ENCODE measurements at places on chromosomes 7 and 10.

- DNase-seq = no peak
Observed at GRCh38 chr7:79912213-79912633, 222.4 kb upstream of the GNAI1 start.

DNA sequence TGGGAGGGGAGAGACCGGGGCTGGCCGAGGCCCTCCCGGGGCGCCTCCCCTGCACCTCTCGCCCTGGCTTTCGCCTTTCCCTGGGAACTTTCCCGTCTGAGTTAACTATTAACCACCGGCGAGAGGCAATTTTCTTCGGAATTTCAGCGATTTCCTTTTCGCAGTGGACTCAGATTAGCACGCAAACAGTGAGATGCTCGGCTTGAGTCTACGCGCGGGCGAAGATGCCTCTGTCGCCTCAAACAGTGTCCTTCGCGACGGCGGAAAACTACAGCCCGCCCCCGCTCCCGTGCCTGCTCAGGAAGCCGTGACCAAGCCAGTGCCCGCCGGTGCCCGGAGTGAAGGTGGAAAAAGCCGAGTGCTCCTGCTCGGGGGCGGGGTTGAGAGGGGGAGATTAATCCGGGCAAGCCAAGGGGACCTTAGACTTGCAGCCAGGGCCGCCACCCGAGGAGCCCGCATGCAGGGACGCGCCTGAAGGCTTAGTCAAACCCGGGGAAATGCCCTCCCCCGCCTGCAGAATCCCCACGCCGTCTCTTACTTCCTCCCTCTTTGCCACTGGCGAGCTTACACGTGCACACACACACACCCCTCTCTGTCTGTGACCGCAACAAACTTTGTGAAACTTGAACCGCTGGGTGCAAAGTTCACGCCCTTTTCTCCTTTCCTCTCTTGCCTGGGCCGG is 14.5 kb upstream of the PAX2 start:
- DNase-seq = no peak

- no peak for DNase-seq
Observed at GRCh38 chr7:116235380-116235779, 25.0 kb downstream of the TES start.

DNA sequence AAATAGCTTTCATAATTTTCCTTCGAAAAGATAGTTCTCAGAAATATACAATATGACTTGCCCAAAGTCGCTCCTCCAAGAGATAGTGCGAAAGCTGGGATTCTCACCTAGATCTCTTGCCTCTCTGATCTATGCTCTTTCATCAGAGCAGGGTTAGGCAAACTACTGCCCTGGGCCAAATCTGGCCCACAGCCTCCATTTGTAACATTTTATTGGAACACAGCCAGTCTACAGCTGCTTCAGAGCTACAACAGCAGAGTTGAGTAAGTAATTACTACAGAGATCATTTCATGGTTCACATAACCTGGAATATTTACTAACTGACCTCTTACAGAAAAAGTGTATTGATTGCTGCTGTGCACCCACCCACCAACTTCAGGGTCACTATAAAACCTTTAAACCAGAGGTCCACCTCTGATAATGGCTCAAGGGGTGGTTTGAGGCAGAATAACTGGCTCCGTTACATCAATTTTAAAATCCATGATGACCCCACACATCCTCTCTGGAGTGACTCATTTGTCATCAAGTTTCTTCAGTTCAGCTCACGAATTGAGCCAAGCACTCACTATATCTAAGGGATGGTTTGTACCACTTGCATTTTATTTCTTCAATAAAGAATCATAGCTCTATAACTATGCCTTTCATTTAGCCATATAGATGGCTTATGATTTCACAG is 1019.0 kb downstream of the XPNPEP1 start:
- no peak for DNase-seq

DNA sequence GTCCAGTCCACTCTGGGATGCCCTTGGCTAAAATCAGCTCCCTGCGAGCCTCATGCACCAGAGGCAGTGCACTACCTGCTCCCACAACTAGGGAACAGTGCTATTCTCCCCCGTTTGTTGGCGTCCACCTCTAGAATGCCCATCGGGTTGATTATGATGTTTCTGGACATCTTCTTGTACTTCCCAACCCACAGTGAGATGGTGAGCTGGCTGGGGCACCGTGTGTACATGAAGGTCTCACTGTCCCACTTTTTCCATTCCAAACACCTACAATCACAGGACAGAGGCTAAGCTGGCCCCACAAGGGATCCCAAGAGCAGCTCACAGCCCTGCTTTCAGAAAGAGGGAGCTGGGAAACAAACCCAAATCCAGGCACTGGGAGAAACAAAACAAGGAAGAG is 126.2 kb upstream of the ZNF92 start:
- DNase-seq = no peak

- no peak for DNase-seq
Observed at GRCh38 chr7:87057210-87057609, 2.2 kb downstream of the ELAPOR2 start.

DNA sequence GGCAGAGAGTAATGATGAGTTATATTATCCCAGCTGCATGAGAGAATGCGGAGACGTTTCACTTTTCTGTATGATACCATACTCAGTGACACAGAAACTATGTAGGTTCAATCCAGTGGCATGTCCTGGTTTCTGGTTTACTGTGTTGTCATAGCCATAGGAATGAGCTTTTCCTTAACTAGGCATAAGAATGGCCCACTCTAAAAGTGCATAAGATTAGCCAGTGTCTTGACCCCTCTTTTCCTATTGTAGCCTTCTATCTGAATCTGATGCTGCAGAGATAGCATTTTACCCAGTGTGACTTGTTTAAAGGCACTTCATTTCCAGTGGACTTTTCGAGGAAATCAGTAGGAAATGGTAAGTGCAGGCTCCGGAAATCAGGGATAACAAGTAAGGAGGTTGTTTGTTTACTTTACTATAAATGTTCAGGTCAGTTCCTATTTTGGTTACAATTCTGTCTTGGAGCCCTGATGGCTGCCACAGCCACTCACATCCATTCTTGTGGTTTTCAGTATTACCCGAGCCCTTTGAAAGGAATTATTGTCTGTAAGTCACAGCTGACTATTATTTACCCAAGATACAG is 70.5 kb downstream of the SEMA3A start:
- no peak for DNase-seq

DNA sequence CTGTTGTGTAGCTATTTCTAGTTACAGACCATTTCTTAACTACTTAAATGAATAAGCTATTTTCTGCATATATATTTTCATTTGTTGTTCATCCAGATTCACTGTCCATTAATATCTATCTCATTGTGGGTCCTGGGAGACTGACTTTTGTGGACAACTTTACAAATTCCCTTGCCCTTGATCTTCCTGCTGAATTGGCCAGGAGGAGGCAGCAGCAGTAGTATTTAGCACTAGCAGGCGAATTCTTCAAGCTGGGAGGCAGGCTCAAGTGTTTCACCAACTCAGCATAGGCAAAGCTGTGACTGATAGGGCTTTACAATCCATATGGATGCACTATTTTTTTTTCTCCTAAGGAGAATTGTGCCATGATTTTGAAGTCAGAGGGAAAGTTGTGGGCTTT is 461.0 kb upstream of the NRG3 start:
- DNase-seq = no peak

DNA sequence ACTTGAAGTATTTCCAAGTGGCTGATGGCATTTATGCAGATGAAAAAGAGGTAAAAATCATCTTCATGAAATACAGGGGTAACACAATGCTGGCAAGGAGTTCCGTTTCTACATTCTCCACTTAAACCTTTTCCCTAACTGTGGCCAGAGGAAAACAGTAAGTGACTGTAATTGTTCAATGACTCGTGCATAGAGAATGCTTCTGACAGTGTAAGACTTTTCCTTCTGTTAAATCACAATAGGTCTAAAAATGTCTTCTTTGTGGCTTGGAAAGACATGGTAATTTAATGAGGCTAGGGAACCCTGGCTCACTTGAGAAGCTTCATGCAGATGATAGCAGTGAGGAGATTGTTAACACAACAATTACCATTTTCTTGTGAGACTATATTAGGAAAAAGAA is 50.3 kb upstream of the RSU1 start:
- DNase-seq = no peak

- no peak for DNase-seq
Observed at GRCh38 chr7:101502466-101503098, 126.5 kb downstream of the MYL10 start.

- no peak for DNase-seq
Observed at GRCh38 chr7:36456138-36456537, 66.5 kb downstream of the ANLN start.

DNA sequence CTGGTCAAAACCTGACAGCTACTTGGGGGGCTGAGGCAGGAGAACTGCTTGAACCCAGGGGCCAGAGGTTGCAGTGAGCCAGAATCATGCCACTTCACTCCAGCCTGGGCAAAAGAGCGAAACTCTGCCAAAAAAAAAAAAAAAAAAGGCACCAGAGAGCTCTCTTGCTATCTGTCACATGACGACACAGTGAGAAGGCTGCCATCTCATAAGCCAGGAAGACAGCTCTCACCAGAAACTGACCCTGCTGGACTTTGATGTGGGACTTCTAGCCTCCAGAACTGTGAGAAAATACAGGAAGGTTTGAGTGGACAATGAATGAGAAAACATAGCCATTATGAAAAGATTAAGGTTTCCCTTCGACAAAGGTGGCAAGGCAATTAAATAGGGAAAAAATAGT is 51.1 kb upstream of the KCNIP2 start:
- no peak for DNase-seq

DNA sequence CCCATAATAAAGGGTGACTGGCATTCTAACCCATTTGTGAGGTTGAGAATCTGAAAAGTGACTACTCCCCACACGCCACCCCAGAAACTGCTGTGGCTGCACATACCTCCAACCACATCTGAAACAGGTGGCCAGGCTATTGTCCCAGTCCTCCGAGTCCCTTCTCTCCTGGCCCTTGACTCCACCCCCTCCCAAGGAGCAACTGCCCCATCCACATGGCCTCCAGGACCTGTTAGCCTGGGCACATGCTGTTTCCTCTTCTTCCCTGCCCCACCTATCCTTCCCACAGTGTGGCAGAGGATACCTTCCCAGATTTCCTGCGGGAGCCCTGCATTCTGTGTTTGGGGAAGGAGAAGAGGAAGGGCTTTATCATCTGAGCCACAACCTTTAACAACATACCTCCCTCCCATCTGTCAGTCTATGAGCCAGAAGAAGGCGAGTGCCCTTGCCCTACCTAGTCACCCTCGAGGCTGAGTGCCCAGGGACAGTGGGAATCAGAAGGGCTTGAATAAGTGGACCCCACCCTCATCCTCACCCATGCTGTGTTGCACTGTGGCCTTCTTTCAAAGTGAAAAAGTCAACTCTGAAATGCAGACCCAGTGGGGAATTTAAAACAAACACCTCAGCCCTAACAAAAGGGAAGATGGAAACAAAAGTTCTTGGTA is 11.9 kb downstream of the STEAP1B start:
- DNase-seq = no peak

DNA sequence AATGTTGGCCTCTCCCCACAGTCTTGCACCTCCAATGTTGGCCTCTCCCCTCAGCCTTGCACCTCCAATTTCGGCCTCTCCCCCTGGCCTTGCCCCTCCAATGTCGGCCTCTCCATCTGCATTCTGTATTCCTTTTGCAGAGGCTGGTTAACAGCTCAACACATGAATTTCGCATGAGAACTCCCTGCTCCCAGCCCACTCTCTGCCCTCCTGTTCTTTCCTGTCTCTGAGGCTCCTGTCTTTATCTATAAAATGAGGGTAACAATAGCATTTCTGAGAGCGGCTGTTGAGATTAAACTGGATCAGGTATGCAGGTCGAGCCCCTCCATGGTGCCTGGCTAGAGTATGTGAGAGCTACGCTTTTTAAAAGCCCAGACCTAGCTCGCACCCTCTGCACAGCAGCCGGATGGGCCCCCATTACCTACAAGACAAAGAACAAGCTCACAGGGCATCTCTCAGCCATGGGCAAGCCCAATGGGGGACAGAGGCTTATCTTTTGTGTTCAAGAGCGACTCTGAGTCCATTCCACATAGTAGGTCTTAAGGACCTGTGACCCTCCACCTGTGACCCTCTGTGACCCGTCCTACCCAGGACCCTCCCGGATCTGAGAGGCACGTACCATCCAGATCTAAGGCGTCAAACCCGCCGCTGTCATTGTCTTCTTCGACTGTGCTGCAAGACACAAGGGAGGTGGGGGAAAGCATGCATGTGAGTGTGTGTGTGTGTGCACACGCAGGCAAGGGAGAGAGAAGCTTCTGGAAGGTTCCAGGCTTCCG is 82.2 kb upstream of the GNA12 start:
- DNase-seq = no peak

- DNase-seq = no peak
Observed at GRCh38 chr7:100475549-100475948, 3.5 kb downstream of the TSC22D4 start.

GRCh38 chr7:7201578-7202374 is 19.4 kb downstream of the C1GALT1 start:
- peak; percentile 68 for DNase-seq

DNA sequence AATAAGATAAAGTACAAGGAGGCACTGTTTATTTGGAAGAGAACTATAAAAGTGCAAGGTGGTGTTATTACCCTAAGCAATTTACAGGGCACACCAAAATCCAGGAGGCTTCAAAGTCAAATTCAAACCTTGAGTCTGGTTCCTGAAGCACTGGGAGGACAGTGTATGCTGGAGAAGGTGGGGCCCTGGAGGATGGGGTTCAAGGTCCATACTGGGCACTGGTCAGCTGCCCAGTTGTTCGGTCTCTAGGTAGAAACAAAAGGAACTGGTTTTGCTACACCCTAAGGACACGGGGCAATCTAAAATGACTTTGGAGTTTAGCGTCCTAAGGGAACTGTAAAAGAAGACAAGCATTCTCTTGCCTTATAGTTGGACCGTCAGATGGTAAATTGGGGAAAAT is 78.4 kb upstream of the ELMO1 start:
- DNase-seq = no peak

DNA sequence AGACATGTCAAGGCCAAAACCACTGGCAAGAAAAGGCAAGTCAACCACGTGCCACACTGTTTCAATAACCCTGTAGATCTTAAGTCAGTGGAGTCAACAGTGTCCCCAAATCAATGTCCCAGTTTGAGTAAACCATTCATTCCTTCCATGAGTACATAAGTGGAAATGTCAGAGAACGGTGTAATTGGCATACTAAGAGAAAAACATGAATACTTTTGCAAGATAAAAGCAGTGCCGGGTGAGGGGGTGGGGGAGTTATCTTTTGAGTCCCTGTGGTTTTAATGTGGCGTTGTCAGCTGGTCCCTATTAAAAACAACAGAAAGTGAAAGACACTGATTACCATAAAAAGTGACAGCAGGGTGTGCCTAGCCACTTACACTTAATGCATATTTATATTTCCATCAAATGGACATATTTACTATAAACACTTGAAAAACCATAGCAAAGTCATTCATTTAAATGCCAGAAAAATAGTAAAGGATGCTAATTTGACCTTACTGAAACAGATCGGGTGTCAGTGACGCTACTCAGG is 37.8 kb downstream of the RSU1 start:
- DNase-seq = peak; percentile 13

- DNase-seq = no peak
Observed at GRCh38 chr7:75010036-75010435, 45.5 kb downstream of the CASTOR2 start.

GRCh38 chr10:75547391-75548298 is 116.2 kb downstream of the LRMDA start:
- no peak for DNase-seq

GRCh38 chr10:5488272-5489161 is 10.9 kb downstream of the CALML5 start:
- DNase-seq = no peak

Data from germinal center (tissue), 1 donor.